Brain (organoid and tissue), 16 donors: ENCODE measurements at places on chromosomes 12 and 14.

GRCh38 chr12:123580772-123581171 is 3.6 kb upstream of the TMED2 start:
- DNase-seq: no peak

GRCh38 chr12:18382236-18382885 is 121.0 kb downstream of the PIK3C2G start:
- DNase-seq: no peak

- no peak for DNase-seq
Measured at GRCh38 chr12:122081083-122081696, 2.6 kb downstream of the MLXIP start.

GRCh38 chr12:128978067-128978466 is 124.8 kb downstream of the GLT1D1 start:
- no peak for DNase-seq

DNA sequence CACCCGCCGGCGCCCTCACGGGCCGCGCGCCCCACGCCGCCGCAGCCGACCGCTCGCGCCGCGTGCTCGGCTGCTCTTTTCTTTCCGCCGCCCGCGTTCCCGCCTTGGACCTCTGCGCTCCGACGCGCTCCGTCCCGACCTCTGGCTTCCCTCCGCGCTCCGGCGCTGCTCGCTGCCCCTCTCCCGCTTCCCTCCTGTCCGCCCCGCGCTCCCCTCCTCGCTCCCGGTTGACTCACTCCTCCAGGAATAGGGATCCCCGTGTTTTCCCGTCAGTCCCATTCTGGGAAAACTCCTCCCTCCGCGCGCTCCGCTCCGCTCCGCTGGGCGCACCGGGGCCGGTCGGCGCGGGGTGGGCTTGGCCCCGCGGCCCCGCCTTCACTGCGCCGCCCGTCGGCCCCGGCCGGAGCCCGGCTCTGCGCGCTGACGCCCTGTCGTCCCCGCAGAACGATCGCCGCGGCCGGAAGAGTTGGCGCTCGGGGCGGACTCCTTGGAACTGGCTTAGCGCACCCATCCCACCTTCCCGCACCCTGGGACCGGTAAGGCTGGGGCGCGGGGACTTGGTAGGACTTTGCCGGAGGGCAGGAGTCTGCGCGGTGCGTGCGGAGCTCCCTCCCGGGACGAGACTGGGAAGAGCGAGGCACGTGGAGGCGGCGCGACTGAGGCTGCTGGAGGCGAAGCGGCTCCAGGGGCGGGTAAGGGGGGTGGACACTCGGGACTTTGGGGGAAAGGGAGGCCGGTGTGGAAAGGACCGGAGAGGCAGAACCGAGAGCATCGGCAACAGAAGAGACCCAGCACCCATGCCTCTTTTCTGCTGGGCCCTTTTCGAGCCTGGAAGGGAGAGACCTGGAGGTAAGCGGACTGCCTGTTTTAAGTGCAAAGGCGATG is 550 bp downstream of the TEAD4 start:
- DNase-seq: peak; percentile 57
